ENCODE measurements at places on chromosomes 5 and 9.

DNA sequence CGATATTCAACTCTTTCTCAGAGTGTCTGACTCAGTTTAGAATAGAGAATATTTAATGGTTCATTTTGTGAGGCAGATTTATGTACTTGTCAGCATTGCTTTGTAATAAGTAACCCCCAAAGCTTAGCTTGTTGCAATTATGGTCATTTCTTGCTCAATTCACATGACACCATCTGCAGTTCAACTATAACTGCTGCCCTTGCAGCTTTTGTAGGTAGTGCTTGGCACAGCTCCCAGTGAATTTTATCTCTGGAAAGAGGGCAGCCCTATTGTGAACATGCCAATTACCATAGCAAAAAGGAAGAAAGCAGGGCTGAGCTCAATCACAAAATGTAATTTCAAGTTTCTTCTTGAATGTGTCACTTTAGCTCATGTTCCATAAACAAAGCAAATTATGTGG, 1587.7 kb upstream of the ACO1 start:
- DNase-seq: peak; percentile 7

DNA sequence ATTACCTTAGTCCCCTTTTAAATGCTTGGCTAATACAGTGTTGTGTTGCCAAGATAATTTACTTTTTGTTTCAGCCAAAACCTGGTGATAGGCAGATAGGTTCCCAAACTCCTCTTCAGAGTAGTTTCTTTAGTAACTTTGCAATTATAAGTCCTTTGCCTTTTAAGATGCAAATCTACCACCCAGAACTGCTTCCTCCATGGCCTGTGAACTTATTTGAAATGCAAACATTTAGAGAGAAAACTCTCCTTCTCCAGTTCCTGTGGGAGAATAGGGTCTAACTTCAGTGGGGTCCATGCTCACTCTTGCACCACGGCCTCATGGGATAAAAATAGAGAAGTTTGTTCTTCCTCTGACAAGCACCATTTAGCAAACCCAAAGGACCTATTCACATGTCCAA, 1955.4 kb upstream of the CDH6 start:
- no peak for DNase-seq

DNA sequence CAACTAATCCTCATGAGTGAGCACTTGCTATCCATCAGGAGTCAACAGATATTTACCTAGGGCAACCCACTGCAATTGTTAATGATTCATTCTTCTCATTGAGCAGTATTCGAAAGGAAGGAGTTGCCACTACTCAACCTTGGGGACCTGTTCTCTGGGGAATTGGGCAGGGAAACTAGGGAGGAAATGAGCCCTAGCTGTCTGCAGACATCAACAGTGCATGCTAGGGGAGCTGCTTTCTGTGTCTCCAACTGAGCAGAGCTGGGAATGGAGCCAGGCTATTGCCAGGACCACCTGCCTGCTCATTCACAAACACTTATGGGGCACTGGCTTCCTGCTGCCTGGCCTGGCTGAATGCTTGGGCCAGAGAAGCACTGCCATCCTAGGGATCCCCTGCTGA, 183.4 kb downstream of the TMEM38B start:
- no peak for DNase-seq

- peak; percentile 69 for DNase-seq
These were observed 42.8 kb downstream of the SNX30 start for GRCh38 chr9:112793213-112793810.

DNA sequence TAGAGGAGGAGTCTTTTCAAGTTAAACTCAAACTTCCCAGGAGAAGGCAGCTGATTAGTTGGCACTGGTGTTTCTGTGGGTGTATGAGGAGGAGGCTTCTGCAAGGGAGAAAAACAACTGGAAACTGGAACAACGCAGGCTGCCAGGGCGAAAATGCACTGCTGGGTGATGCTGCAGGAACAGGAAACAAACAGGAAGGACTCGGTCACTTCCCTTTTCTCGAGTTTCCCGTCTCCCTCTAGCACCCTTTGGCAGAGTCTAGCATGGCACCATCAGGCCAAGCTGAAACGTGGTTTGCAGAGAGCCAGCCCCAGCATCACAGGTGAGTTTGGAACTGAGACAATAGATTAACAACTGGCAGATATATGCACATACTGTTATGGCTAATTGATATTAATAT, 77.5 kb upstream of the CAST start:
- DNase-seq: no peak

- no peak for DNase-seq
These were observed 122.1 kb downstream of the SAXO1 start for GRCh38 chr9:18910916-18911315.

DNA sequence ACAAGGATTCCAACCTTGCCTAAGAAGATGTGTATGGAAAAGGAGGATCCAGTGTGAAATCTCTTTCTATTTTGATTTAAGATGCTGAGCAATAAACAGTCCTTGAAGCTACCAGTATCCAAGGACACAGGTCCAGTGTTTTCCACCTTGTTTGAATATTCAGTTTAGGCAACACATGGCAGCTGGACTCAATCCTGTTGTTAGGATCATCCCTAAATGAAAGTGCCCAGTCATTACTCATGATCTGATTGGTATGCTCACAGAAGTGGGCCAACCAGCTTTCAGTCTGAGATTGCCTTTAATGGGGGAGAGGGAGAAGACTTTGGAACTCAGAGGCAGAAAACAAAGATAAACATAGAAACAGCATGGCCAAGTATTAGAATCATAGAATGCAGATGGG, 355.7 kb upstream of the ADAMTSL1 start:
- DNase-seq: no peak

- DNase-seq: no peak
These were observed 235.4 kb downstream of the DTWD2 start for GRCh38 chr5:118752969-118753368.

GRCh38 chr5:142686968-142687367, 1.1 kb upstream of the FGF1 start:
- no peak for DNase-seq

GRCh38 chr9:7328453-7328852, 471.1 kb downstream of the DMAC1 start:
- no peak for DNase-seq

DNA sequence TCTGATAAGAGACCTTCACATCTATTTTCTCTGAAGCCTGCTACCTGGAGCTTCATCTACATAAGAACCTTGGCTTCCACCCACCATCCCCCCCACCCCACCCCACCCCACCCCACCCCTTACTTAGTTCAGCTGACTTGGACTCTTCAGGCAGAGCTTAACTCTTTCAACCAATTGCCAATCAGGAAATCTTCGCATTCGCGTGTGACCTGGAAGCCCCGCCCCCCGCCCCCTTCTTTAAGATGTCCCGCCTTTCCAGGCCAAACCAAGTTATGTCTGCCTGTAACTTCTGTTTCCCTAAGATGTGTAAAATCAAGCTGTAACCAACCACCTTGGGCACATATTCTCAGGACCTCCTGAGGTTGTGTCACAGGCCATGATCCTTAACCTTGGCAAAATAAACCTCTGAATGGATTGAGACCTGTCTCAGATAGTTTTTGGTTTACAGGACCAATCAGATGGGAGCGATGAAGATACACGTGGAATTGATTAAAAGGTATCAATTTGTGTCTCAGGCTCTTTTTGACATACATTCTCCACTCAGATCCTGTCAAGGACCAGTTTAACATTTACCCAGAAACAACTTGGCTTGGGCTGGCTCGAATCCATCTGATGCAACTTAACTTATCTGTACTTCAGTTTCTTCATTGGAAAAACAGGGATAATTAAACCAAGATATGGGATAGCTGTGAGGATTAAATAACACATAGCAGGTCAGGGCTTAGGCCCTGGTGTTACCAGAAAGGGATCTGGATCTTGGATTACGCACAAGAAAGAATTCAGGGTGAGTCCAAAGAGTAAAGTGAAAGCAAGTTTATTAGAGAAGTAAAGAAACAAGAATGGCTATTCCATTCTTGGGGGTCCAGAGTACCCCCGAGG, 43.6 kb downstream of the GALNT12 start:
- no peak for DNase-seq

DNA sequence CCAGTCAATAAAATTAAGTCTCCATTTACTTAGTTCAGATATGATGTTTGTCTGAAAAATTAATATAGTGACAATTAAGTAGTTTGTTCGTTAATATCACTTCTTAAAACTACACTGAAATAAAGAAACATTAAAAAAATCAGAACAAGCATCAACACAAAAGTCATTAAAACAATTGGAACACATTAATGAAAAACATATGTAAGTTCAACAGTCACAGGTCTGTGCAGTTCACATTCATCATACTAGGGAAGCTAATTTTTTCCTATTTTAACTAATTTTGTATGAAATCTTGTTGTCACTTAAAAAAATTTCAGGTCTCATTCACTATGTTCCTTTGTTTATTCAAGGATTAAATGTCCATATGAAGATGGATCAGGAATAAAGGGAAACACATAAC, 22.5 kb downstream of the POC5 start:
- no peak for DNase-seq

- DNase-seq: peak; percentile 10
These were observed 97.6 kb downstream of the RAB3C start for GRCh38 chr5:58680503-58680902.

GRCh38 chr9:130183133-130183762, 11.0 kb downstream of the NCS1 start:
- DNase-seq: peak; percentile 56

- no peak for DNase-seq
These were observed 169.0 kb downstream of the PTPRD start for GRCh38 chr9:10443868-10444204.

DNA sequence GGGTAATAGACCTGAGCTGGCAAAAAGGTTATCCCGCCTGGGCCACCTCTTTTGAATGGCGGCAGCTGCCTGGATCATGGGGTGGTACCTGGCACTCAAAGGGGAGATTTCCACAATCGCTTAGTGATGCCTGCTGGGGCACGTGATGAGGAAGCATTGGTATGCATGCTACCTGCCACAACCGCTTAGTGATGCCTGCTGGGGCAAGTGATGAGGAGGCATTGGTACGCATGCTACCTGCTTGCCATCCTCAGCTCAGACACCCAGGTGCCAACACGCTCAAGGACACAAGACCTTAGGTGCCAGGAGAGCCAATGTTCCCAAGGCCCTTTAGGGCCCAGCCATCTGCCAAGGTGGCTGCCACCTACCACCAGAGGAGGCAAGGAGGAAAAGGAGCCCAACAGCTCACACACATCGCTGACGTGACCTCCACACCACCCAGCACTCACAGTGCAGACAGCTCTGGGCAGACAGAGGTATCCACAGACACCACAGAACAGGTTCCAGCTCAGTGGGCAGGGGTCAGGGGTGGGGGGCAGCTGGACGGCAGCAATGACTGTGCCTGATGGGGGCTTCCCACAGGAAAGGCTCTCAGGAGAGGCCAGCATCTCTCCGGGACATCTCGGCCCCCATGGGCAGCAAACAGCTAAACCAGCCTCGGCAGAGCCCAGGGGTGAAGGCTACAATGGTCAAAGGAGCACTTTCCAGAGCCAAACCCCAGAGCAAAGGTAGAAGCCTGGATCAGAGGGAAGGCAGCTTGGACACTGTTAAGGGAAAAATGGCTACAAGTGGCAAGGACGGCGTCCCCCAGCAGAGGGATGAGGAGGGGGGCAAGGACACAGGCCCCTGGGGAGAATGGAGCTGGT, 43.0 kb upstream of the SARDH start:
- DNase-seq: no peak

GRCh38 chr5:180233729-180234128, 24.7 kb upstream of the RASGEF1C start:
- no peak for DNase-seq

GRCh38 chr9:134329576-134329855, 3.3 kb downstream of the RXRA start:
- DNase-seq: no peak

DNA sequence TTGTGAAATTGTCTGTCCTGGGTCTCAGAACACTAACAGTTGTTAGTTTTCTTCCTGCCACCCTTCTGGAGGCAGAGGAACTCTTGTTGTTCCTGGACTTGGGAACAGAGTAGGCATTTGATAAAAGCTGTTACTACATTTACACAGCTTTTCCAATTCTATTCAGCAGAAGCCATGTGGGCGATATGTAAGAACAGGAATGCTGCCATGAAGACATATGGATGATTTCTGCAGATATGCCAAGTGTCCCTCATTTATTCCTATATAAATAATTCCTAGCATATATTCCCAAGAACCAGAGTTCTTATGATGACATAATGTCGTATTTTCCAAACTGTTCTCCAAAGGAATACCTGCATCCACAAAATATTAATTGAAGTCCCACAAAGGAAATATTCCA, 135.9 kb upstream of the DAB2 start:
- no peak for DNase-seq

DNA sequence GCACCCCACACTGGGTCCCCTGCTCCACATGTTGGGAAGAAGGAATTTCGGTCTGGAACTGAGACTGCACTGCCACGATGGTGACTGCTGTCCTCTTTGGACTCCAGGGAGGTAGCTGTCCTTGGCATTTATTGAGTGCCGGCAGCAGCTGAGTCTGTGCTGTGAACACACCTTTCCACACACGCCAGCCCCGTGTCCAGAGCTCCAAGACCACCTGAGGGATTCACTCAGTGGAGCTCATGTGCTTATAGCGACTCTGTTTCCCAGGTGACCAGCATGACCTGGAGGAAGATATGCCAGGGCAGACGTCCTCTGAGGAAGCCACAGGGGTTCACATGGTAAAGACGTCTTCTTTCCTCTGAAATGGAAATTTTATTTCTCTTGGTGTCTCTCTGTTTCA, 33.2 kb upstream of the FLT4 start:
- DNase-seq: no peak

GRCh38 chr5:77229887-77230286, 19.4 kb downstream of the PDE8B start:
- DNase-seq: no peak

GRCh38 chr9:94778013-94778412, 51.5 kb downstream of the AOPEP start:
- no peak for DNase-seq

DNA sequence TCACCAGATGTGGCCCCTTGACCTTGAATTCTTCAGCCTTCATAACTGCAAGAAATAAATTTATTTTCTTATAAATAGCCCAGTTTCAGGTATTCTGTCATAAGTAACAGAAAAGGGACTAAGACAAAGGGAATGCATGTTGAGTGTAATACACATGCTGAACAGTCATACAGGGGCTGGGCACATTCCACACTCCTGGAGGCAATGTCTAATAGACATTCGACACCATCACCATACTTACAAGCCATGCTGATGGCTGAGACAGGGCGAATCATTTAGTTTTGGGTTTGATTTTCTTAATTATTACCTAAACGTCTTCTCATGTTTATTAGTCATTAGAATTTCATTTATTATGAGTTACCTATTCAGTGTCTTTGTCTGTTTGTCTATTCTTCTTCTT, 68.5 kb downstream of the TENT4A start:
- no peak for DNase-seq

DNA sequence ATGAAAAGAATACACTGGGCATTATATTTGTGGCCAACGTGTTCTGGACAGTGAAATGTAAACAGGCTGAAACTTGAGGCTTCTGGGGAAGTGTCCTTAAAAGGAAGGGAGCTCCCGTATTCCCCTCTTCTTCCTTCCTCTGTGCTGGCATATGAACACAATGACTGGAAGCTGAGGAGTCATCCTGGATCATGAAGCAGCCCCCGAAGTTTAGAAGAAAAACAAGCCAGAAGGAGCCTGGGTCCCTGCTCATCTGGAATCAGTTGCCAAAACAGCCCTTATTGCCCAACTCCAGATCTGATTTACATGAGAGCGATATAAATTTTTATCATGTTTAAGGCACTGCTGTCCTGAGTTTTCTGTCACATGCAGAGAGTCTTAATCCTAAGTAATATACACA, 65.4 kb upstream of the SLC1A1 start:
- DNase-seq: peak; percentile 42

GRCh38 chr5:137699336-137700281, 36.3 kb downstream of the KLHL3 start:
- no peak for DNase-seq

Measured in cardiac fibroblast (primary cell).